Panc1 (cell line): ENCODE measurements at places on chromosomes 7 and 10. TPM values are rescaled to one million over a fixed set of nuclear protein-coding genes. Genes with fewer than 3 reads are reported as not detected.

OR9A2 gene
- not detected for total RNA-seq

DNA sequence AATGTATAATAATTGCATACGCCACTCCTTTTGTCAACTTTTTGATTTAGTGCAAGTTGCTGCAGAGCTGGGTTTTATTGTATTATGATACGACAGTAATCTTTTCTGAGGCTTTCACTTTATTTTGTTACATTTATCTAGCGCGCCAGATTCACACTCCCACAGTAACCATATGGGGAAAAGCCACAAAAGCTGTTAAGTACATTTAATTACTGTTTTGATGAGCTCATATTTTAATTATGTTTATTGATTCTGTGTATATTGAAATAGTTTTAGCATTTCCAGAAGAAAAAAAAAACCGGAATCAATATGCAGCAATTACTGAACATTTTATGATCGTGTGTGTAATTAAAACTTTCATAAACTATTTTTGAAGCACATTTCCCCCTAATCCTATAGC is 118.5 kb downstream of the RAB11FIP2 start:
- peaks cover 7% of the 10 kb centered on the region; the same call in 1 of the 2 replicates for H3K27me3 ChIP-seq
- H3K36me3 ChIP-seq = no peaks in the 10 kb centered on the region
- no peaks in the 10 kb centered on the region for H3K4me1 ChIP-seq
- no peak overlapping the region for H3K27ac ChIP-seq
- no peak for DNase-seq

ZPBP gene
- total RNA-seq = not detected

ZNF248 gene
- total RNA-seq = 8.1 TPM

TMEM229A gene
- not detected for total RNA-seq

SRRM3 gene
- 8.5 TPM for total RNA-seq

COL28A1 gene
- total RNA-seq = not detected

SPDYE3 gene
- total RNA-seq = not detected

CFTR gene
- total RNA-seq = 0.31 TPM

SYT15B gene
- 0.05 TPM for total RNA-seq

- H3K4me3 ChIP-seq = no peak overlapping the region
- no peaks in the 10 kb centered on the region for H3K27me3 ChIP-seq
- no peak overlapping the region for H3K27ac ChIP-seq
Observed at GRCh38 chr7:76514926-76515771, 4.8 kb downstream of the UPK3B start.

TAC1 gene
- total RNA-seq = 0.13 TPM

DNA sequence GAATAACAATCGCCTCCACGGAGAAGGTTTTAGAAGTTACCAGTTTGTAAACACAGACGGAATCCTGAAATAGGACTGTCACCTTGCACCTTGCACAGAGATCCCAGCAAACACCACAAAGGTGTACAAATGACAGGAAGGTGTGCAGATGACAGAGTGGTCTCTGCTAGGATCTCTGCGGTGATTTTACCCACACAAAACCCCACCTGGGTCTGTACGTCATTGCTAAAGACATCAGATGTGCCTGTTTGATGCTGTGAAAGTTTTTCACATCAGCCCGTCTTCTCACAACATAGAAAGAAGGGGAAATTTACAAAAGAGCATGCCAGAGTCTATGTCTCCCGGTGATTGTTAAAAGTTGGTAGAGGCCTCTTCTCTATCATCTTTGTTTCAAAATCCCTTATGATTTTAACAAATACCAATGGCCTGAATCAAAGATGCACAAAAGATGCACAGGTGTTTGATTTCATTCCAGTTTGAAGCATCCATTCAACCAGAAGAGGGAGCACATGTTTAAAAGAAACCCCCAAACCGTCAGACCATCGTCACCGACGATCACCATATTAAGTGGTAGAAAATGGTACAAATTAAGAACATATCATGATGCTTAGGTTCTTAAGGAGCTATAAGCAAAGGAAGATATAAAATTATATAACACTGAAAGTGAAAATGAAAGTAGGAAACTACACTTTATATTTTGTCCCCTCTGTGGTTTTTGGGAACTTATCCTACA is 576.5 kb downstream of the PTPRN2 start:
- no peak overlapping the region for H3K4me3 ChIP-seq
- no peaks in the 10 kb centered on the region for H3K36me3 ChIP-seq
- no peaks in the 10 kb centered on the region for H3K4me1 ChIP-seq
- no peak overlapping the region for H3K27ac ChIP-seq
- peaks cover 11% of the 10 kb centered on the region for H3K27me3 ChIP-seq

GRCh38 chr7:53518319-53518718 is 482.9 kb downstream of the POM121L12 start:
- DNase-seq = no peak
- H3K27me3 ChIP-seq = no peaks in the 10 kb centered on the region
- no peaks in the 10 kb centered on the region for H3K4me1 ChIP-seq

DNA sequence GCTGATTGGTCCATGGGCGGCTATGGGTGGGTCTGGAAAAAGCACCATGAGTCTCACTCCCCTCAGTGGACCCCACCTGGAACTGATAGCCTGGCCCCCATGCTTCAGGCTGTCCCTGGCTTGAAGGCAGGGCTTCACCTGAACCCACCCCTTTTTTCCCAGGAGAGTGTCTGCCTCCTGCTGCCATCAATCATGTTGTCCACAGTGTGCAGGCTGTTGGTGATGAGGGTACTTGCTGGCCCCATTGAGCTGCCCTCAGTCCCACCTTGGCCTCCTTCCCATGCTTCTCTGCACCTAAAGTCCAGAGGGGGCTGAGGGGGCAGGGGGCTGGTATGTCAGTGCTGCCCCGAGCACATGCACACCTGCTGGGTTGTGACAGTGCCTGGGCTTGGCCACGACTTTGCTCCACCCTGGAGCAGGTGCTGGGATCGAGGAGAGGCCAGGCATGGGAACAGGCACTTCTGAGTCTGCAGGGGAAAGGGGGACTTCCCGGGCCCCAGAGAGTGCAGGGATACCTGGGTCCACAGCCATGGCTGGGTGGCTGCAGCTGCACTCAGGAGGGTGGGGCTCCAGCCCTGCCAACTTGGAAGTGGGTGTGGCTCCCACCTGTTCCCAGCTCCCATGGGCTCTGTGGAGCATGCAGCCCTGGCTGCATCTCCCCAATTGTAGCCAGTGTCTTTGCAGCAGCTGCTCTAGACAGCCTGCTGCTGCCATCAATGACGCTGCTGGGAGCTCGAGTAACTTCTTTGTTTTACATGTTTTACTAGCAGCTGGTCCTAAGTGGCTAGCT is 56.9 kb downstream of the ADK start:
- no peaks in the 10 kb centered on the region for H3K36me3 ChIP-seq
- H3K27me3 ChIP-seq = no peaks in the 10 kb centered on the region
- H3K4me1 ChIP-seq = no peaks in the 10 kb centered on the region
- no peak overlapping the region for H3K4me3 ChIP-seq
- no peak overlapping the region for H3K27ac ChIP-seq

SLC18A3 gene
- total RNA-seq = not detected

AP3M1 gene
- total RNA-seq = 51.5 TPM

DNA sequence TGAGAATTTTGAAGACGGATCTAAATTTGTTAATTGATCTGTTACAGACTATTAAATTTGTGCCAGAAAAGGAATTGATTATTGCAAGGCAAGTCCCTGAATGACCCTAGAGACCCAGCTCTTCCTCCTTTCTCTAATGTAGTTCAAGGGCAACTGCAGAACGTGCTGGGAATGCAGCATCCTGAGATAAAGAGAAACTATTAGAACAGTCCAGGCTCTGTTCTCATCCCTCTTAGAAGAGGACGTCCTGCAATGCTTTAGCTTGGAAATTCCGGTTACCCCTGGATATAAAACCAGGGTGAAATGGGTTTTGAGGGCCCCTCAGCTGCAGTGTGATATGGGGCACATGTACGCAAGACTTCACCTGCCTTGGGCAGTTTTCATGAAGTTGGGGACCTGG is 67.3 kb downstream of the PTN start:
- no peaks in the 10 kb centered on the region for H3K36me3 ChIP-seq
- H3K27me3 ChIP-seq = no peaks in the 10 kb centered on the region
- no peak overlapping the region for H3K27ac ChIP-seq
- H3K4me3 ChIP-seq = no peak overlapping the region

DNA sequence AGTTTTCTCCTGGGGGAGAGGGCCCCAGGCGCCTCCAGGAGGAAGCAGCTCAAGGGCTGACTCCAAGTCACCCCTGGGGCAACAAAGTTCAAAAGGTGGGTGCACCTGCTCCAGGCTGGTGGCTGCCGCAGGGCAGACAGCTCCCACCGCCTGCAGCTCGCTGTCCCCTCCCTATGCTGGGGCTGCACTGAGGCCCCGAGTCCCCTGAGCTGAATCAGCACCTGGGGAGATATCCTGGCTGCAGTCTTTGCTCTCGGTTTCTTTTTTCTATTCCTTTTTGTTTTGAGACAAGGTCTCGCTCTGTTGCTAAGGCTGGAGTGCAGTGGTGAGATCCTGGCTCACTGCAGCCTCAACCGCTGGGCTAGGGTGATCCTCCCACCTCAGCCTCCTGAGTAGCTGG is 183.4 kb downstream of the DNAJB6 start:
- H3K4me3 ChIP-seq = no peak overlapping the region
- H3K36me3 ChIP-seq = no peaks in the 10 kb centered on the region
- no peak for DNase-seq
- no peak overlapping the region for H3K27ac ChIP-seq
- H3K27me3 ChIP-seq = no peaks in the 10 kb centered on the region

CLDN4 gene
- total RNA-seq = 295 TPM

MYL10 gene
- not detected for total RNA-seq

DNA sequence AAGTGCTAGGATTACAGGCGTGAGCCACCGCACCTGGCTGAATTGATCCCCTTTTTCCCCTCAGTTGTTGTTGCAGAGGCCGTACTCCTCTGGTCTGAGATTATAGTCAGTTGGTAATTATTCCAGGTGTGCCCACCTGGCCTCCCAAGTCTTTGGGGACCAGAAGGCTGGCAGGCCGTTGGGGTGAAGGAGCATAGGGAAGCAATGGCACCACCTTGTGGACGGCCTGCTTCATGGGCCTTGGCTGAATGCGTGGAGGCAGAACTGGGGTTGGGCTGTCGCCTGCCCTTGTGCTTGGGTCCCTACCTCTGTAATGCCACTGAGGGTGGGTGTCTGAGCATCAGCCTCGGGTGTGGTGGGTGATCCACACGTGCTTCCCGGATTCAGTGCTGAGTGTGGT is 125.7 kb downstream of the RGS10 start:
- H3K27me3 ChIP-seq = no peaks in the 10 kb centered on the region
- H3K27ac ChIP-seq = no peak overlapping the region
- peak; percentile 32 for DNase-seq

NUP42 gene
- 30.3 TPM for total RNA-seq

DNA sequence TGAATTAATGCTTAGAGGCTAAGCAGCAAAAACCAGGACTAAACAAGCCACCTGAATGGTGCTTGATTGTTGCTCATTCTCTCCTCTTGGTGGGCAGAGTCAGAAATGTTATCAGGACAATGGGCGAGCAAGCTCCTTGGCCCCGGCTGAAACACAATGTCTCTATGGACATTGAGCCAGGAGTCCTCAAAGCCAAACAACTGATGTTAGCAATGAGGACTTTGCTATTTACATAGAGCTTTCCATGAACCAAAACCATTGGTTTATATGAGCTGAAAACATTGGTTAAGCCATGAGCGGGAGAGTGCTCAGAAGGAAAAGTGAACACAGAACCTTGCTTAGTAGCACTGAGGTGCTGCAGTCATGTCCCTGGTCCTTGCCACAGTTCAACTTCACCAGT is 21.5 kb upstream of the NPVF start:
- no peak overlapping the region for H3K4me3 ChIP-seq
- no peaks in the 10 kb centered on the region for H3K4me1 ChIP-seq
- H3K36me3 ChIP-seq = no peaks in the 10 kb centered on the region
- no peak for DNase-seq
